Activated CD4-positive, alpha-beta T cell treated with anti-CD3 and anti-CD28 coated beads for 36 hours (primary cell): ENCODE measurements at places on chromosomes 11 and 22.

DNA sequence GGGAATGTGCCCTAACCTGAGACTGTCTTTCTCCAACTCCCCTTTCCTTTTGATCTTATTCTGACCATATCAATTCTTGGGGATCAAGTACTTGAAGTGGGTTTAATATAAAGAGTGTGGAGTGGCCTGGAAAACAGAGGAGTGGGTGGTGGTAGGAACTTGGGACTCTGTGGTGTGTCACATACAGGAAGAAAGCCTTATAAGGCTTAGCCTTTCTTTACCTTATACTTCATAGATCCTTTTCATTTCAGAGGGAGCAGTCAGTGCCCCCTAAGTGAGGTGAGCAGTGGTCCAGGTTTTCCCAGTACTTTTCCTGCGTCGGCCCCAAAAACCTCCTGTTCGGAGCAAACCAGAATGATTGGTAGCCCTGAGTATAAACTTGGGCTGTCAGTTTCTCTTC is 486 bp downstream of the OOSP1 start:
- DNase-seq = no peak

DNA sequence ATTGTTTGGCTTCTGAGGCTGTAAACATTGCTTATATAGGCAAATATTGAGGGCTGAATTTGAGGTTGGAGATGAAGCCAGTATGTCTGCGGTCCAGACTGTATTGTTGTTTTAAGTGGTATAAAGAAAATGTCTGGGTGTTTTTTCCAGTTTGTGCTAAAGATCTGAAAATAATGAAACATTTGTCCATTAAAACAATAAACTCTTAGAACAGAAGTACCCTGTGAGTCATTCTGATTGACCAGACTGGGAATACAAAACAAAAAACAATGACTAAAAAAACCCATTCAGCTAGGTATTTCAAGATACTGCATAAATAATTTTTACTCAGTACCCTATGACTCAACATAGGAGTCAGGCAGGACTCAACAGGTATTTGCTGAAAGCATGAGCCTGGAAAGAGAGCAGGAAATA is 20.4 kb downstream of the ALKBH8 start:
- DNase-seq = no peak

- no peak for DNase-seq
Observed at GRCh38 chr11:122209619-122210366, 93.8 kb upstream of the BLID start.

DNA sequence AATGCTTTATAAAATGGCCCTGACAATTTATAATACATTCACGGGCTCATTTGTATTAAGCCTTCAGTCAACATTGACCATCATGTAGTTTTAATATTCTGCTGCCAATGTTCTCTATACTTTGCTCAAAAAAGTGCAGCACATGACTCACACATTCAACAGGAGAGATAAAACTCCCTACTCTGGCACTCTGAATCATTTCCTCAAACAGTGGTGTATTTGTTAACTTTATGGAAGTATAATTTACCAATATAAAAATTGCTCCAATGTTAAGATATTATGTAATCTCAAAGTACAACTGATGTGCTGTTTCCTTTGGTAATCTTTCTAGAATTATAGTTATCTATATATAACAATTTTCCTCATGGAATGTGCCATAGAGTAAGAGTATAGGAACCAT is 39.9 kb downstream of the MAML2 start:
- no peak for DNase-seq

DNA sequence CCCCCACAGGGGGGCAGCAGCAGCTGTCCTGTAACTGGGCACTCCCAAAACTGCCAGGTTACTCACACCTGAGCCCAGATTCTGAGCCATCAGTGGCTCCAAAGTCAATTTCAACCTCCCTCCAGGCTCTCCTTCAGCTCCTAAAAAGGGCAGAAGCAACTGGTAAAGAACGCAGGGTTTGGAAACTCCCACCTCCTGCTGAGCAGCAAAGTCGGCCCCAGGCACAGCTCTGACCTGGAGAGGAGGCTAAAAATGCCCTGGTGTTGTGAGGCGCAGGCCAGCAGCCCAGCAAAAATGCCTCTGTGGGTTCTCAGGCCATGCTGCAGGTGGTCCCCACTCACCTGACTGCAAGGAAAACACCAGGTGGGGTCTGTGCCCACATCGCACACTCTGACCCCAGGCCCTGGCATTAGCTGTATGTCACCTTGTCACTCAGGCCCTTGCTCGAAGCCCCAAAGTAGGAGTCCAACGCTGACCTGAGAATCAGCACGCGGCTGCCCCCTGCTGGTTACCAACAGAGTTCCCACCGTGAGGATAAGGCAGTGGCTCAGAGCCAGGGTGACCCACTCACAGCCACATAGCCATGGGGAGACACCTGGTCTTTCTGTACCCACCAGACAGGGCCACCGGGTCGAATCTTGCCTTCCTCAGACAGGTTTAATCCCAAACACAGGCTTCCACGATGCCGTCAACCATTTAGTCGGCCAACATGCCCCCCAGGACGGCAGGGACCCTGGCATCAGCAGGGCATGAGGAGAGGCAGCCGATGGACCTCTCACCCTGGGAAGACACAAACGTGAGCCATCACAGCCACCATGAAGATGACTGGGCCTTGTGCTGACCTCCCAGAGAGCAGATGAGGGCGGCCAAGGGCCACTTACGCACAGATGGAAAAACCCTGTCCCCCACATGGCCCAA is 11.1 kb downstream of the POLR3H start:
- peak; percentile 88 for DNase-seq

DNA sequence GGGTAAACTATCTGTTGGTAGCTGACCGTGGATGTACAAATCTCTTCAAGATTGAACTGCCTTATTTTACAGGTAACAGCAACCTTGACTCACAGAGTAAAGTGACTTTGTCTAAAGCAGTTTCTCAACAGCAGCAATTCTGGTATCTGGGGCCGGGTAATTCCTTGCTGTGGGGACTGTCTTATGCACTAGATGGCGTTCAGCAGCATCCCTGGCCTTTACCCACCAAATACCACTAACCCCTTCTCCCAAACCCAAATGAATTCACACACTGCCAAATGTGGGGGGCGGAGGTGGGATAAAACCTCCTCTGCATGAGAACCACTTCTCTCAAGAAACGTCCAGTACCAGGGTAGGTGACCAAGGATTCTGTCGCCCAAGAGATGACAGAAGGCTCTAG is 1.7 kb upstream of the INCENP start:
- no peak for DNase-seq

DNA sequence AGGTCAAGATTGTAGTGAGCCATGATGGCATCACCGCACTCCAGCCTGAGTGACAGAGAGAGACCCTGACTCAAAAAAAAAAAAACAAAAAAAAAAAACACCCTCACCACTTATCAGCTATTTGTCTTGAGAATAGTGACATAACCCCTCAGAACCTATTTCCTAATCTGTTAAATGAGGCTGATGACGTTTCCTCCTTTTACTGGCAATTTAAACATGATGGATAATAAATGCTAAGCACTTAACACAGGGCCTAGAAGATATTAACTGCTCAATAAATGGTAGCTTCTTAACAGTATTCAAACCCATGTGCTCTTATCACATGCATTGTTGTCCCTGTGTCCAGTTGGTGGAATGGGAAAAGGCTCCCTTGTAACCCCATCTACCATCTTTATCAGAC is 34.6 kb downstream of the LIMK2 start:
- no peak for DNase-seq

- no peak for DNase-seq
Observed at GRCh38 chr11:47606731-47607130, 12.5 kb upstream of the C1QTNF4 start.

GRCh38 chr11:111189466-111189865 is 56.1 kb upstream of the POU2AF2 start:
- DNase-seq = no peak

DNA sequence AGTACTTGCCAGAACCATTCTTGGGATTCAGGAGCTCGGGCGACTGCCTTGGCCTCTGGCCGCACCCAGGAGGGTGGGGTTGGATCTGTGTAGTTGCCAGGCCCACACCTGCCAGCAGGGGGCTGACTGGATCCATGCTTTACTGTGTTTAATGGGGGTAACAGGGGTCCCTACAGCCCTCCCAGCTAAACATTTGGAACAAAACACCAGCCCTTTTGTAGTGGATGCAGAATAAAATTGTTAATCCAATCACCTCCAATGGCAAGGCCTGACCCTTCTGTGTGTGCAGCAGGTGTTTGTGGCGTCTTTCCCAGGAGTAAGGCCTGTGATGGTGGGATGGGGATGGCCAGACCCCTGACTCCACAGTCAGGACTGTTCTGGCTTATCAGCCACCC is 22.5 kb downstream of the SUN2 start:
- peak; percentile 66 for DNase-seq

GRCh38 chr22:48365386-48365785 is 1462.3 kb downstream of the BRD1 start:
- DNase-seq = no peak

DNA sequence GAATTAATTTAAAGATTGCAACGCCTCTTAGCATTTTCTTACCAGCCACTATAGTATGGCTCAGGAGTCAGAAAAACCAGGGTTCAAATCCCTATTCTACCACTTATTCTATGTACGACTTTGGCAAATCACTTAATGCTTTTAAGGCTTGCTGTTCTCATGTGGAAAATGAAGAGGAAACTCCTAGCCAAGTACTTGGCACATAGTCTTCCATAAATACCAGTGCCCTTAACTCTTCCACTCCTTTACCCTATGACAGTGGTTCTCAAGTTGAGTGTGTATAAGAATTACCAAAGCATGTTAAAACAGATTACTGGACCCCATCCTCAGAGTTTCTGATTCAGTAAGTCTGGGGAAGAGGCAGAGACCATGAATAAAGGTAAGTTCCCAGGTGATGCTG is 107.6 kb downstream of the RBFOX2 start:
- DNase-seq = no peak

- DNase-seq = no peak
Observed at GRCh38 chr11:117663821-117664220, 133.2 kb downstream of the DSCAML1 start.

DNA sequence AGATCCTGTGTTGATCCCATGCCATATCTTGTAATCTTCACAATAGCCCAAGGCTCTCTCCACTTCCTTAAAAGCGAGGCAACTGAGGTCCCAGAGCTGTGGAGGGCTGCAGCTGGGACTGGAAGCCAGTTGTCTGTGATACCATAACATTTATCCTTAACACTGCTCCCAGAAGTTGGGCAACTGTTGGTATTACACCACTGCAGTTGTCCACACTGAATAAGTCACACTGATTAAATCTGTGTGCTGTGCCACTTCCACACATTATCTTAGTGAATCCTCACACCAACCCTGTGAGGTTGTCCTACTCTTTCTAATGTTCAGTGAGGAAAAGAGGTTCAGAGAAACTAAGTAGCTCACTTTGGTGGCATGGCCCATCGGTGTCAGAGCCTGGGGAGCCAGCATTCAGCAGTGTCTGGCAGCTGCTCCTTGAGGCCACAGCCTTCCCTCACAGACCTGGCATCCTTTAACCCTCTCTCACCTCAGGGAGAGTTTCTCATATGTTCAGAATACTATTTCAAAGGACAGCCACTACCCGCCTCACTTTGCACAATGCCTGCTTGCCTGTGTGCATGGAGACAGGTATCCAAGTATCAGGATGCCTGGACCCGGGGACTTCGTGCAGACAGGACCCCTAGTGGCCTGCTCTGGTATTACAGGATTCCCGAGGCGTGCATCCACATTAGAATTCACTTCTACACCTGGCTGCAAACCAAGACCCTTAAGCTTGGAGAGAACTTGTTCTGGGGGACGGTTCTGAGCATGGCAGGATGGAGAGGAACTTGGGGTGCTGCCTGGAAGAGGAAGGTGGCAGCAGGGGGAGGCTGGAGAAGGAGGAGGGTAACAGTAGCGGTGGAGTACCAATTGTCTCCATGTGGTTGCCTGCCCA is 221.9 kb upstream of the TBCEL start:
- peak; percentile 68 for DNase-seq

DNA sequence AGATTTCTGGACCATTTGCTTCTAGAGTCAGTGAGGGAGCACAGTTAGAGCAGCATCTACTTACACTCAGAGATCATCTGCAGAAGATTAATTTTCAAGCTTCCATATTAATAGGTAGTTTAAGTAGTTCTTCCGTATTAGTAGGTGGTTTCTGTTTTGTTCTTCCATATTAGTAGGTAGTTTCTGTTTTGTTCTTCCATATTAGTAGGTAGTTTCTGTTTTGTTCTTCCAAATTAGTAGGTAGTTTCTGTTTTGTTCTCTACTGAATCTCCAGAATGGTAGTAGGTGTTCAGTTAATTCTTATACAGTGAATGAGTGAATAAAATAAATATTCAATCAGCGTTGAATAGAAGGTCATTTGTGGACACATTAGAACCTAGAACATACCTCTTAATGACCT is 175.7 kb downstream of the TMEM135 start:
- no peak for DNase-seq

GRCh38 chr22:19868773-19869471 is 14.2 kb upstream of the GNB1L start:
- DNase-seq = no peak

- peak; percentile 50 for DNase-seq
Observed at GRCh38 chr11:112539741-112540140, 279.1 kb upstream of the PLET1 start.

DNA sequence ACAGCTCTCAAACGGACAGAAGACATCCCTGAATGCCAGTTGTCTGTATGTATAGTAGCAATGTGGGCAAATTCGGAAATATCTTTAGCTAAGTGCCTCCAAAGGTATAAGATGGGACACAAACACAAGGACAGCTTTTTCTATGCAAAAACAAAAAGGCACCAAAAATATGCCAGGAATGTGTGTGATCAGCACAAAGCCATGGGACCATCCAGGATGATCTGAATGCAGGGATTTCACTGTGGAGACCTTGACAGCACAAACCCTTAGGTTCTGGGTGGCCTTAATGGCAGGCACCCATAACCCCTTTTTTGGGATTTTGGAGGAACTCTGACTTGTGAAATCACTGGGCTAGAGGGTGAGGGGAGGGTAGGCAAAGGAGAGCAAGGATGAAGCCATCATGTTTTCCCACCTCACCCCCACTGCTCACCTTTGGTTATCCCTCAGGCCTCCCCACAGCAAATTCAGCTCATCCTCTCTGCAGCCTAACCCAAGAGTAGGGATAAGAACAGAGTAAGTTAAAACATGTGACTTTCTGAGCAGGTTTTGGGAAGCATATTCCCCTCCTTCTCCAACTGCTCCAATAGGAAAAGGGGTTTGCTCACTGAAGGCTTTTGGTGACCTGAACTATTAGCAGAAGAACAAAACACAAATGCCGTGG is 154.6 kb downstream of the SNX19 start:
- no peak for DNase-seq

GRCh38 chr11:126359431-126360048 is 4.1 kb downstream of the ST3GAL4 start:
- DNase-seq = no peak

GRCh38 chr11:68460741-68461574 is at the start of gene PPP6R3:
Gene PPP6R3, plus strand, starts transcription at chr11:68460752. Its CDS starts 76,913 bp downstream, at chr11:68537665.
- DNase-seq = no peak

- DNase-seq = no peak
Observed at GRCh38 chr22:43171019-43171491, 15.9 kb downstream of the TTLL12 start.
